ENCODE measurements at places on chromosomes 11 and 22. TPM values are rescaled to one million over a fixed set of nuclear protein-coding genes. Genes with fewer than 3 reads are reported as not detected.
A peak's percentile ranks its signal among the peaks of the same experiment; 100 is the strongest.

DNA sequence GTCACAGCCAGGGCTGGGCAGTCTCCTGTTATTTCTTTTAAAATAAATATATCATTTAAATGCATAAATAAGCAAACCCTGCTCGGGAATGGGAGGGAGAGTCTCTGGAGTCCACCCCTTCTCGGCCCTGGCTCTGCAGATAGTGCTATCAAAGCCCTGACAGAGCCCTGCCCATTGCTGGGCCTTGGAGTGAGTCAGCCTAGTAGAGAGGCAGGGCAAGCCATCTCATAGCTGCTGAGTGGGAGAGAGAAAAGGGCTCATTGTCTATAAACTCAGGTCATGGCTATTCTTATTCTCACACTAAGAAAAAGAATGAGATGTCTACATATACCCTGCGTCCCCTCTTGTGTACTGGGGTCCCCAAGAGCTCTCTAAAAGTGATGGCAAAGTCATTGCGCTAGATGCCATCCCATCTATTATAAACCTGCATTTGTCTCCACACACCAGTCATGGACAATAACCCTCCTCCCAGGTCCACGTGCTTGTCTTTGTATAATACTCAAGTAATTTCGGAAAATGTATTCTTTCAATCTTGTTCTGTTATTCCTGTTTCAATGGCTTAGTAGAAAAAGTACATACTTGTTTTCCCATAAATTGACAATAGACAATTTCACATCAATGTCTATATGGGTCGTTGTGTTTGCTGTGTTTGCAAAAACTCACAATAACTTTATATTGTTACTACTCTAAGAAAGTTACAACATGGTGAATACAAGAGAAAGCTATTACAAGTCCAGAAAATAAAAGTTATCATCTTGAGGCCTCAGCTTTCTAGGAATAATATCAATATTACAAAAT, 13.4 kb downstream of the OR51B4 start:
- peak; percentile 54 for DNase-seq

- DNase-seq, result peak; percentile 19
Measured at GRCh38 chr11:76644591-76644990, 26.0 kb downstream of the LRRC32 start.

- peak; percentile 88 for DNase-seq
Measured at GRCh38 chr11:68014157-68014946, 4.2 kb downstream of the ALDH3B1 start.

GRCh38 chr22:37623075-37624016, 14.7 kb downstream of the GGA1 start:
- peak; percentile 65 for DNase-seq

GRCh38 chr11:63445118-63445517, 45.8 kb downstream of the PLAAT5 start:
- no peak for DNase-seq

- peak; percentile 29 for DNase-seq
Measured at GRCh38 chr22:21108379-21109115, 62.8 kb downstream of the LRRC74B start.

GRCh38 chr11:123122852-123123251, 60.9 kb upstream of the HSPA8 start:
- no peak for DNase-seq

DNA sequence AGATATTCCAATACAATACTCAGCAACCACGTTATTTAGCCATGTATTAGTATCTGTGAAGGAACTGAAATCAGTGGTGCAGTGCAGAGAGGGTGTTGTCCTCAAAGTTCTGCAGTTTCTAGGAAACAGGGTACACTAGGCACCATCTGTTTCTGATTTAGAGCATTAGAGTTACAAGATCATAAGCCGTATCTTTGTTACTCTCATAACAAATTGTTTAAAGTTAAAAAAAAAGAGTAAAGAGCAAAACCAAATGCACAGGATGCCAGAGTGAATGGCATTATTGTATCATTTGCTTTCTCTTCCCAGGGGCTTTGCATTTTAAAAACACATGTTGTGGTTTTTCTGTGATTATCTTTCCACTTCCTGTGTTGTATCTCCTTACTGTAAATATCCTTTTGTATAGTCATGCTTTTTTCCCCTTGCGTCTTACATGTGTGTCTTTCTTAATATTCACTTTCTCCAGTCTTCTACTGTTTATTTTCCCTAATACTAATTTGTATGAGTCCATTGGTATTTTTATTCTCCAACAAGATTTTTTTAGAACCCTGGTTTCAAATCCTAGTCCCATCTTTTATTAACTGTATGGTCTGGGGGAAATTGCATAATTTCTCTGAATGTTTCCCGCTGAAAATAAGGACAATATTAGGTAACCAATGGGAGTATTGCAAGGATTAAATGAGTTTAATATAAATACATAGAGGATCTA, 15.2 kb upstream of the NUP160 start:
- DNase-seq, result peak; percentile 91

GRCh38 chr22:45150139-45150538, 13.6 kb upstream of the NUP50 start:
- no peak for DNase-seq

DNA sequence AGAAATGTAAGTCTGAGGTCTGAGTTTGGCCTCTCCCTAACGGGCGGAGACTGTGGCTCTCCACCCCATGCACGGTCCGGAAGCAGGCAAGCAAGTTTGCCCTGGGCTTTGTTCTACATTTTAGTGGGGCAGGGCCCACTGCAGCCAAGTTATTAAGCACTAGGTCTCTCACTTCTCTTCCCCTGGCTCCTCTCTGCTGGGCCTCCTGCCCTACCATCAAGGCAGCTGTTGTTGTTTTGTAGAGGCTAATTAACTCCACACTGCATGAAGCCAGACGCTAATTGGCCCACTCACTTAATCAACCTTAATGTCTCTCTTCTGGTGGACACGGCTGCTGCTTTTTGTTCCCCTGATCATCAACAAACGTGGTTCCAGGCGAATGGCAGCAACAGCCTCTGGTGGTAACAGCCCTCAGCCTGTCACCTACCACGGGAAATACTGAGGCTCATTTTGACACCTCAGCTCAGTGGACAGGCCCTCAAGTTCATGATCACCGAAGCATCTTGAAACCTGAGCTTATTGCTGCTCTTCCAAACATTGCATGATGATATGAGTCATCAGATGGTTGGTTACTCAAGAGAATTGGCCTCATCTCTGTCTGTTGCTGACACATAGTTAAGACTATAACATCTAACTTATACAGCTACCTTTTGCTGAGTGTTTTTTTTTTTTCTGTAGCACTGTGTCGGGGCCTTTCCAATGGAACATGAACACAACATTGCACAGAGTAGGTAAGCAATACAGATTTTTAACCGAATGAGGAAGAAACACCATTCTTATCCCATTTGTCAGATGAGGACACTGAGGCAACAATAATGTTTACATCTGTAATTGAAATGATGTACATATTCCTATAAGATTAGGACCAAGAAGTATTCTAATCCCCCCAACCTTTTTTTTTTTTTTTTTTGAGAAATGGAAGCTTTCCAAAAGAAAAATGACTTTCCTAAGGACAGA, 20.8 kb upstream of the LMO2 start:
- peak; percentile 96 for DNase-seq

- no peak for DNase-seq
Measured at GRCh38 chr11:8692417-8692816, 9.8 kb downstream of the RPL27A start.

- peak; percentile 10 for DNase-seq
Measured at GRCh38 chr11:20374741-20375300, 11.3 kb downstream of the HTATIP2 start.

GRCh38 chr11:100593291-100593690, 93.8 kb upstream of the ARHGAP42 start:
- DNase-seq, result no peak

DNA sequence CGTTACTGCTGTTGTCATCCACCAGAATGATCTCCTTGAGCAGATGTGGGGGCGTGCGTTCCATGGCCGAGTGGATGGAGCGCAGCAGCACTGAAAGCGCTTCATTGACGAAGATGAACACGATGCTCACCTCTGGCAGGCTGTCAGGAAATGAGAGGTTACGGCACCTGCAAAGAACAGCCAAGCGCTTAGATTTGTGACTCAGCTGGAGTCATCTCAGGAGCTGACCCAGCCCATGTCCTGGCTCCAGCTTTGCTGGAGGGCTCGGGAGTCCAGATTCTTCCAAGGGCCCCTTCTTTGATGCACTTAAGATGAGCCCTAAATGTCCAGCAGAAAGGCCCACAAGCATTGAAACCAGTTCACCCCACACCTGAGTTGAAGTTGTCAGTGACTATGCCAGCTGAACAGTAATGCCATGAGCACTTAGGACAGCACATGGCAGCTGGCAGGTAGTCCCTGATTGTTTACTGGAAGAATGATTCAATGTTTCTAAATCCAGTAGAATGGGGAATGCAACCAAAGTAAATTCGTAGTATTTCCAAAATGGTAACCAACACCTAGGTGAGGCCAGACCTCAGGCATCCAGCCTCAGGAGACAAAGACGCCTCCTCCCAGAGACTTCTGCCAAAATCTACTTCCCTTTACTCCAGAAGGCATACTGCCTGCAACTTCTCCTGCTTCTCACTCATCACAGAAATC, 79.7 kb upstream of the CSNK2A3 start:
- DNase-seq, result no peak

DNA sequence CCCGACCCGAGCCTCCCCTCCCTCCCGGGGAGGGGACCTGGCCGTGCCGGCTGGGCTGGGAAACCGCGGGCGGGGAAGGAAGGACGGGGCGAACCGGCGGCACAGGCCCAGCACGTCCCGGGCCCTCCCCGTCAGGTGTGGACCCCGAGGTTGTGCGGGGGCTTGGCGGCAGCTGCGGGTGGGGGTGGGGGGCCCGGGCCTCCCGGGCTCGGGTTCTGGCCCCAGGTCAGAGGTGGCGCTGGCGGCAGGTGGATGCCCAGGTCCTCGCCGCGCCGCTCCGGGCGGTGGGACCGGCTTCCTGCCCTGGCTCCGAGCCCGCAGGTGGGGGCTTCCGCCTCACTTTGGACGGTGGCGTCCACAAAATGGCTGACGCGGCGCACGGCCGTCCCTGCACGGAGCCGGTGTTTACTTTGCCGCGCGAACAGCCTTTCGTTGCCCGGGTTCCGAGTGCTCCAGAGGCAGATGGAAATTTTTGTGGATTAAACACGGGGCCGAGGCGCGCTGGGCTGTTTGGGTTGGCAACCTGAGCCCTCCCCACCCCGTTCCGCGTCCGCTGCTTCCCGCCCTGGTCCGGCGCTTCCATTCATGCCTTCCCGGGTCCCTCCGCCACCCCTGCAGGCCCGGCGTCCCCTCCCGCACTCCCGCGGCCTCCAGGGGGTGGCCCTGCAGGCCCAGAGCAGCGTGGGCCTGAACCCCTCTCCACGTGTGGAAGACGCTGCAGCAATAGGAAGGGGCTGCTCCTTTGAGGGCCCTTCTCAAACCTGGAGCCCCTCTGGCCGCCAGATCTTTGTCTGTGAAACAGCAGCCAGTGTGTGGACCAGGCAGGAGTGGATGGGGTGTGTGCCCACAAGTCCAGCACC, 92.0 kb upstream of the KCNQ1OT1 start:
- DNase-seq, result no peak

CYP2D6 gene
- polyA plus RNA-seq, result 0.16 TPM

WNT7B gene
- polyA plus RNA-seq, result not detected

STIM1 gene
- 22.3 TPM for polyA plus RNA-seq

PRG3 gene
- polyA plus RNA-seq, result not detected

ADM2 gene
- polyA plus RNA-seq, result 14.0 TPM

C11orf97 gene
- polyA plus RNA-seq, result not detected

CREB3L1 gene
- polyA plus RNA-seq, result 146 TPM

MYOD1 gene
- not detected for polyA plus RNA-seq

LARGE2 gene
- not detected for polyA plus RNA-seq

RNF26 gene
- 49.5 TPM for polyA plus RNA-seq

DDTL gene
- 1.3 TPM for polyA plus RNA-seq
